ENCODE measurements at places on chromosomes 11 and 22.
A peak's percentile ranks its signal among the peaks of the same experiment; 100 is the strongest.

DNA sequence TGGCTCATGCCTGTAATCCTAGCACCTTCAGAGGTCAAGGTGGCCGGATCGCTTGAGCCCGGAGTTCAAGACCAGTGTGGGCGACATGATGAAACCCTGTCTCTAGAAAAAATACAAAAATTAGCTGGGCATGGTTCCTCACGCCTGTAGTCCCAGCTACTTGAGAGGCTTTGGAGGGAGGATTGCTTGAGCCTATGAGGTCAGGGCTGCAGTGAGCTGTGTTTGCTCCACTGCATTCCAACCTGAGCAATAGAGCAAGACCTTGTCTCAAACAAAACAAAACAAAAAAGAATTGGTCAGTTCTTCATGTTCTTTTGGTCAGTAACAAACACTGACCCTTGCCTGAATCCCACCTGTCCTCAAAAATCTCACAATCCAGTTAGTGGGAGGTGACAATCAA, 36.7 kb upstream of the VSTM5 start:
- no peak for DNase-seq

DNA sequence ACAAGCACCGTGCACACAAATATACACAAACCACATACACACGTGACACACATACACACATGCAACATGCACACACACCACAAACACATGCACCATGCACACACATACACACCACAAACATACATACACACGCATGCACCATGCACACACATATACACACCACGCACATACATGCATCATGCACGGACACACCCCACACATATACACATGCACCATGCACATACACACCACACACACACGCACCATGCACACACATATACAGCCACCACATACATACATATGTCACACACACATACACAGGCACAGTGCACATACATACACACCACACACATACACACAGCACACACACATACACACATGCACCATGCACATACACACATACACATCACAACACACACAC, 12.7 kb upstream of the B4GALNT4 start:
- no peak for DNase-seq

DNA sequence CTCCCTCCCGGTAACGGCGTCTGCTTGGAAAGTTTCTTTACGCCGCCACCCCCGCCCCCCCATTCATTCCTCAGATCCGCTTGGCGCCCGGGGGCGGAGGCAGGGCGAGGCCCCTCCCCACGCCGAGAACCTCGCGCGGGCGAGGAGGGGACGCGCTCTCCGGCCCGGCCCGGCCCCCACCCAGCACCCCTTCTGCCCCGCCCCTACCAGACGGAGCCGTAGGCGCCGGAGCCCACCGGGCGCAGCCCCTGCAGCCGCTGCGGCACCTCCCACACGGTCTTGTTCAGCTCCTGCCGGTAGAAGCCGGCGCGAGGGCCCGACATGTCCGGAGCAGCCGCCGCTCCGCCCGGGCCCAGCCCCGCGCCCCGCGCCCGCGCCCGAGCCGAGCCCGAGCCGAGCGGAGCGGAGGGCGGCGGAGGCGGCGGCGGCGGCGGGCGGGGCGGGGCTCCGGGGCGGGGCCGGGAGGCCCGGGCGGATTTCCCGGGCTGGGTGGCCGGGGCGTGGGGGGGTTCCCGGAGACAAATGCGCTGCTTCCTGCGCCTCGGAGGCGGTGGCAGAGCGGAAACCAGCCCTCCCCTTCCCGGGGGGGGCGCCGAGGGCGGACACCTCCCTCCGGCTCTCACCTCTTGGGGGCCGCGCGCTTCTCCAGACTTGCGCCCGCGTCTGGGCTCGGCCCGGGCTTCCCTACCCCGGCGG, at the start of gene MAPK11:
Gene MAPK11 (minus strand): TSS at position 411 of the 696 bp plus-strand sequence. CDS start 88 bp downstream, at position 323.
- DNase-seq: peak; percentile 57

- DNase-seq: no peak
Observed at GRCh38 chr22:29167032-29167911, 38.4 kb upstream of the EMID1 start.

DNA sequence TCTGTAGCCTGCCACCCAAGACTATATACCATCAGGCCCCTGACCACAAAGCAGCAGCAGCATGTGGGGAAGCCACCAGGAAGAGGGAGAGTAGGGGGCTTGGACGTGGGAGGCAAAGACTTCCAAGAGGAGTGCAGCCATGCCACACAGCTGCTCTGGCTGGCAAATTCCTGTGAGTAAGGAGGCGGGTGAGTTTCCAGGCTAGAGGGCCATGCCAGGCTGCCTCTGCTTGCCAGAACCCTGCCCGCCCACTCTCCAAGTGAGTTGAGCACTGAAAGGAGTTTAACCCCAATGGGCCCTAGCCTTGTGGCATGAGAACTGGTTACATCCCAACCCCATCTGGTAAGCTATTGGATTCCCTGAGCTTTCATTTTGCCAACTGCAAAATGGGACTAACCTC, 4.7 kb upstream of the DGAT2 start:
- no peak for DNase-seq

DNA sequence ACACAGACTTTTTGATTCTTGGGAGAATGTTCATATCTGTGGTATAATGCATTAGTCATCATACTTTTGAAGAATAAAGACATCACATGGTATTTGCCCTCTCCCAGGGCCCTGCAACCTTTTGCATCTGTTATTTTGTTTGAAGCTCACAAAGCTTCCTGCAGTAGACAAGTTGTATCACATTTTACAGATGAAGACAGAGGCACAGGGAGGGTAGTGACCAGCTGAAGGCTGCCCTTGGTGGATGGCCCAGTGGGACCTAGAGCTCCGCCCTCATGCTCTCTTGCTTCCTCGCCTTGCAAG, 66.4 kb downstream of the UBASH3B start:
- peak; percentile 85 for DNase-seq

DNA sequence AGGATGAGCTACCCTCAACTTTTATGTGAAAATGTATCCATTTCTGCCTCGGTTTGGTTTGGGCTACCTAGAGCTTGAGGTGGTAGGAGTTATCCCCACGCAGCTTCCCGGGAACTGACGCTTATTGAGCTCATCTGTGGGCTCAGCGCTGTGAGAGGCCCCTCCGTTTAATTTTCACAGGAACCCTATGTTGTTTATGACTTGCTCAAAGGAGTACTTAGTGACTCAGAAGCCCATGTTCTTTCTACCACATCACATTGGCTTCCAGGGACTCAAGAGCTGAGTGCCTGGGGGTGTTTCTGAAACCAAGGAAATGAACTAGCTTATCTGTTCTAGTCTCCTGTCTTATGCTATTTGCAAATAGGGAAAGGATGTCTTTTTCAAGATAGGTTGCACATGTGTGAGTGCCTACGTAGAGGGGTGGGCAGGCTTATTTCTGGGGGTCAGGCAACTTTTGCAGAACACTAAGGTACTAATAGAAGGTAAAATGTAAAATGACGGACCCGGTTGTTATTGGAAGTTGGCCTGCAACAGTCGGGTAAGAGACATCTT, 40.5 kb downstream of the MICAL2 start:
- peak; percentile 94 for DNase-seq

GRCh38 chr22:24426851-24427499, 424 bp upstream of the ADORA2A start:
- no peak for DNase-seq

DNA sequence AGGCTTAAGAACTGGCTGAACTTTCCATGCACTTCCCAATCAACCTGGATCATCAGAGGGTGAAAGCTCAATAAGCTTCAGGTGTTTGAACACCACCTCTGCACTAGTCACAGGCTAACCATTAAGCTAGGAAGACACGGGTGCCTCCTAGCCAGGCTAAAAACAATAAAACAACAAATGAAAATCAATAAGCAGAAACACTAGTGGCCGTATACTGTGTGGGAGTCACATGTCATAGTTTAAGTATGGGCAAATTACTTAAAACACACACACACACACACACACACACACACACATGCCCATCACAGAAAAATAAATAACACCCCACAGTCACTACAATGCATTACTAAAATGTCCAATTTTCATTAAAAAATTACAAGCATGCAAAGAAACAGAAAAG, 85.2 kb downstream of the APOL5 start:
- no peak for DNase-seq

DNA sequence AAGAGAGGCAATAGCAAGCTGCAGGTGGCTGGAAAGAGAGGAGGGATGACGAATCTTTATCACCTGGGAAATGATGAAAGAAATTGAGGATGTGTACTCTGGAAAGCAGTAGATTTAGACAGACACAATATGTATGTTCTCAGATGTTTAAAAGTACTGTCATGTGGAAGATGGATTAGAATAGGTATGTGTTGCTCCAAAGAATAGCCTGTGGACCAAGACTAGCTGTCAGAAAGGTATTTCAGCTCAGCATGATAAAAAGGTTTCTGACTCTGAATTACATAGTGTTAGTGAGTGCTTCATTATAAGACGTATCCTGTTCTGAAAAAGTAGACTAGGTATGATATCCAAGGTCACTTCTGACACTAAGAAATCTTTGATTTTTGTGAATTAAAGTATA, 322.4 kb downstream of the CNTN5 start:
- no peak for DNase-seq

DNA sequence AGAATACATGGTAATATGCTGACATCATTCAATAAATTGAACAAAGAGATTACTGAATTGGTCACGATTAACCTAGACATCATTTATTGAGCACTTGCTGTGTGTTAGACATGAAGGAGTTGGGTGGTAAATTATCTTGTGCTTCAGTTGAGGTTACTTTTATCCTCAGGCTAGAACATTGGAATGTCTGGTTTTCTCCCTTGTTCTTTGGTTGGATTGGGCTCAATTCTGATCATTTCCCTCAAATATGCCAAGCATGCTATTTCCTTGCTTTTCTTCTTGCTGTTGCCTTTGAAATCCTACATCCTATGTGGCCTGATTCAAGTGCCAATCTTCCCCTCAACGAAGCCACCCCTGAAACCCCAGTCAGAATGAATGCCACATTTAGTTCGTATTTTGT, 65.8 kb downstream of the DEUP1 start:
- no peak for DNase-seq

DNA sequence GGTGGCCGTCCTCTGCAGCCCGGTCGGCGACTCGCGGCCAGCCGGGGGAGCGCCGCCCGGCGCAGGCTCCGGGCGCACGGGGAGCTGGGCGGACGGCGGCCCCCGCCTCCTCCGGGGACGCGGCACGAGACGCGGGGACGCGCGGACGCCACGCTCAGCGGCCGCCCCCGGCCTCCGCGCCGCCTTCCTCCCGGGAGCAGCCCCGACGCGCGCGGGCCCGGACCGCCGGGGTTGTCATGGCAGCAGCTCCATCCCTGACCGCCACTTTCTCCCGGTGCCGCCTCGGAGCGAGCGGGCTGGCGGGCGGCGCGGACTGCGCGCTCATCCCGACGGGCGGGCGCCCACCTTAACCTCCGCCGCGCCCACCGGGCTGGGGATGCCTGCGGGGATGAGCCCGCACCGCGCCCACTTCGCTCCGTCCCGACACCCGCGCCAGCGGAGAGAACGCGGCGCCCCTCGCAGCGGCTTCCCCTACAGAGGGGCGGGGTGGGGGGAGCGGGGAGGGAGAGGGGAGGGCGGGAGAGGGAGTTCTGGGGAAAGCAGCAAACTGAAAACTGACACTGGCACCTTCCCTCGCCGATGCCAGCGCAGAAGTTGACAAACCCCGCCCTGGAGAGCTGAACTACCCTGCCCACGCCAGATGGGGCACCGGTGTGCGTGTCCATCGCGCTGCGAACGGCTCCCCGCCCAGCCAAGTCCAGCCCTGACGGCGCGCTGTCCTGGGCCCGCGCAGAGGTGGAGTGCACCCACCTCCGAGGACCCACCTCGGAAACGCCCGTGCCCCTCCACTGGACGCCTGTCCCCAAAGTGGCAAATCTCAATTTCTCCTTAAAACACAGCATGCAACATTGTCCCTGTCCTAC, 588.4 kb downstream of the OPCML start:
- DNase-seq: peak; percentile 42

- no peak for DNase-seq
Observed at GRCh38 chr22:37894939-37895670, 11.0 kb upstream of the MICALL1 start.

DNA sequence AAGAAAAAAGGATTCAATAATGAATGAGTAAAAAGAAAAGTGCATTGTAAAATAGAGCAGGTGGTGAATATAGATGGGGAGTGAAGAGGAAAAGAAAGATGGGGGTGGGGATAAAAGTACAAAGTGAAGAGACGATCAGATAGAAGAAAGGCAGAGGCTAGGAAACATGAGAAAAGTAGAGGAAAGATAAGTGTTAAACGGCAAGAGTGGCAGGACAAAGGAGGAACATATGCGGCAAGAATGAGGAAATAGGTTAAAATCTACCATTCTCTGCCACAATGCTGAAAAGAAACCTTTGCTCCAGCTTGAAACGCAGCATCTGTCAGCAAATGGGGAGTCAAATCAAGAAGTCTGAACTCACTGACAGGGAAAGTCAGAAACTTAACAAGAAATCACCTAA, 6.8 kb downstream of the FUT4 start:
- DNase-seq: no peak

DNA sequence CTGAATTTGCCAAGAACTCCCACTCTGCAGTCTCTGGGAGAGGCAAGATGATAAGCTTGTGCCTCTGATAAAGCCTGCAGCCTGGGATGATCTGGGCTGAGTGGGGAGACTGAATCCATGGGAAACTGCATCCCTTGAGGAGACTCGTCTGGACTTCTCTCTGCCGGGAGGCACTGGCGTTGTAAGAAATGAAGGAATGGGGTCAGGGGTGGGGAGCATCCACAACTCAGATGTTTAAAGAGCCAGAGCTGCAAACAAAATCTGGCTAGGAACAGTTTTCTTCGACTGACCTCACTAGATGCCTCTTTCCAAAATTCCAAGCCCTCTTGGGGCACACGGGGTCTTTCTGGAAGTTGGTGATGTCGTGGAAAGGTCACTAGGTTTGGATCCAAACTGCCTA, 64.4 kb downstream of the SPON1 start:
- no peak for DNase-seq

- peak; percentile 89 for DNase-seq
Observed at GRCh38 chr22:20777420-20778177, 3.7 kb downstream of the SERPIND1 start.

- DNase-seq: no peak
Observed at GRCh38 chr11:15896530-15896929, 459.8 kb downstream of the SOX6 start.

DNA sequence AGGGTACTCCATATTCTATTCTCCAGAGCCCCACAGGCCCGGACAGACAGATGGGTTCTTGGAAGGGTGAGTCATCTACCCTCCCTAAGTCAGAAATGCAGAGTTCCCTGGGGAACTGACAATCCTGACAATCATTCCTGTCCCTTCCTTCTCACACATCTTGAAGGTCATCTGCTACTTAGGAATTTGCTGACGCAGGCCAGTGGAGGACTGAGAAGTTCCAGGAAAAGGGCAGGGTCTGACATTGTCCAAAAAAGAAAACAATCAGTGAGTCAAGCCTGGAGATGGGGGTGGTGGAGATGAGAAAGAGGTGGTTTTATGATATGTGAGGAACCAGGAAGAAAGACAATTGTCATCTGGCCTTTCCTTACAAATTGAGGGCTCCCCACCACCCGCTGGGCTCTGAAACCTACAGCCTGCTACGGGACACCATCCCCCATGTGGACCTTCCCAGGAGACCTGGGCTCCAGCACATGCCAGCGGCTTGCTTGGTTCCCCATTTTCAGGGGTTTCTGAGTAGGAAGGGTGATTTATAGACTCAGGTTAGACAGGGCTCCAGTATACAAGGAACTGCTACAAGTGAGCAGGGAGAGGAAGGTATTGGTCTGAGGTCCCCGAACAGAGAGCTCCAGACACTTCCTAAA, 12.9 kb downstream of the CD59 start:
- peak; percentile 88 for DNase-seq

Measured in ELR (cell line).